ENCODE measurements at places on chromosomes 7 and 10. TPM values are rescaled to one million over a fixed set of nuclear protein-coding genes. Genes with fewer than 3 reads are reported as not detected.

Gene NUTM2D
- not detected for total RNA-seq

Gene TMEM184A
- total RNA-seq, result 25.7 TPM

Gene PRKRIP1
- total RNA-seq, result 30.3 TPM

Gene TRIM50
- total RNA-seq, result 27.7 TPM

DNA sequence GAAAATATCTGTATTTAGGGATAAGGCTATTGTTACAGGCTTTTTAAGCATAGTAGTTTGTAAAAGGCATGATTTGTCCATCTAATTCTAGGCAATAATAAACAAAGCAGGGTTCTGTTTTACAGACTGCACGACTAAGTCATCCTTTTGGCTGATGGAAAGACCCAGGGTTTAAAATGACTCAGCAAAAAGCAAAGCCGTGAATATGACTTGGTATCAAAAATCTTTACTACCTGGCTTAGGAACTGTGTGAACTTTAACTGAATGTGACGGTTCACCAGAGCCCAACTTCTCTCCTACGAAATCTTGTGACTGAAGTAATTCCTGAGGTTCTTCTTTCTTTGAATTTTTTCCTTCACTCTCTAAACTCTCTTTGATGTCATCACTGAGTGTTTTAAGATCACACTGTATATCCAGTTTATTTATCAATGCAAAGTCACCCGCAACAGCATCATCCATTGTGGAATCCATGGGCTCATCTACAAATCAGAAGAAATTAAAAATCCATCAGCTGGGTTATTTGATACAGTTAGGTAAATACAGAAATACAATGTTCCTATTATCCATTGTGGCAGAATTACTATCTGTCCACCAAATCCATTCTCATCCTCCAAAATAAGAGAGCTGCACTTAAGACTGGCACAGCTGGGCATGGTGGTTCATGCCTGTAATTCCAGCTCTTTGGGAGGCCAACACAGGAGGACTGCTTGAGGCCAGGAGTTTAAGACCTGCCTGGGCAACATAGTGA lies 17.0 kb downstream of the ATE1 start:
- H3K36me3 ChIP-seq, result peaks cover 73% of the 10 kb centered on the region
- no peak overlapping the region for H3K27ac ChIP-seq
- no peaks in the 10 kb centered on the region for H3K27me3 ChIP-seq
- H3K4me1 ChIP-seq, result no peaks in the 10 kb centered on the region
- H3K4me3 ChIP-seq, result no peak overlapping the region
- DNase-seq, result no peak

DNA sequence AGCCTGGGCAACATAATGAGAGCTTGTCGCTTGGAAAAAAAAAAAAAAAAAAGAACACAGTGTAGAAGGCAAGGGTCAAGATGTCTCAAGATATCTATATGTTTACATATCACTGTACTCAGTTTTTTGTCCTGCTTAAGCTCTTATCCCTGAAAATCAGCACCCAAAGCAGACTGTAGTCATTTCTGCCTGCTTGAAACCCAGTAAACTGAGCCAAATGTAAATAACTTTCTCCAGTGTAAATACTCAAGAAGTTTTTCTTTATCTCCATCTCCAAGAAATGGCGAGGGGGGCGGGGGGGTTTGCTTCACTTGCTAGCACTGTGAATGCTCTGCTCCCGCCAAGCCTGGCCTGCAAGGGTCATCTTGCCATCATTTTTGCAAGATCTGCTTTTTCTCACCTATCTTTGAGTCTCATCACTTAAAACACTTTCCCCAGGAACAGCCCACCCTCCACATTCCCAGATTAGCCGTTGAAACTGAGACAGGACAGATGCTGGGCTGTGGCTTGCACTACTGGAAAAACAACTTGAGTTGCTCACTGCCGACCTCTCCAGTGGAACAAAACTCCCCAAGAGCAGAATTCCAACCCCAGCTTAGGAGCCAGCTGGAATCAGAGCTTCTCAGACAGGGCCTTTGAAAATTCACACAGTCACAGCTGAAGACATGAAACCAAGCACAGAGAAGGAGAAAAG lies 54.6 kb downstream of the AFAP1L2 start:
- no peak for DNase-seq
- H3K4me1 ChIP-seq, result peaks cover 27% of the 10 kb centered on the region
- no peak overlapping the region for H3K4me3 ChIP-seq
- no peak overlapping the region for H3K27ac ChIP-seq
- no peaks in the 10 kb centered on the region for H3K27me3 ChIP-seq

DNA sequence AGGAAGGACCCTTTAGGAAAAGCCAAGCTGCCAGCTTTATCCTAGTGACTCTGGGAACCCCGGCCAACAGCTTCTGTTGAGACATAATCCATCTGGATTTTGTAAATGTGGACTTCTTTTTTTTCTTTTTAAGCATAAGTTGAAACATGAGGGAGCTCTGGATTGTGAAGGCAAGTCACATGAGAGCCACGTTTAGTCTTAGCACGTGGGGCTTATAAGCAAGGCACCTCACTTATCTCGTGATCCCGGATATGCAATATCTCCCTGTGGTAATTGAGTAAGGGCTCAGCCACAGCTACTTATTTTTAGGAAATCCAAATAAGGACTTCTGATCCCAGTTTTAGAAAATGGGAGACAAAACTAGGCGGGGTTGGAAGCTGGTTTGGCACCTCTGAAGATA lies 111.2 kb upstream of the PTN start:
- DNase-seq, result no peak
- H3K27ac ChIP-seq, result no peak overlapping the region
- no peaks in the 10 kb centered on the region for H3K4me1 ChIP-seq
- no peaks in the 10 kb centered on the region for H3K27me3 ChIP-seq

DNA sequence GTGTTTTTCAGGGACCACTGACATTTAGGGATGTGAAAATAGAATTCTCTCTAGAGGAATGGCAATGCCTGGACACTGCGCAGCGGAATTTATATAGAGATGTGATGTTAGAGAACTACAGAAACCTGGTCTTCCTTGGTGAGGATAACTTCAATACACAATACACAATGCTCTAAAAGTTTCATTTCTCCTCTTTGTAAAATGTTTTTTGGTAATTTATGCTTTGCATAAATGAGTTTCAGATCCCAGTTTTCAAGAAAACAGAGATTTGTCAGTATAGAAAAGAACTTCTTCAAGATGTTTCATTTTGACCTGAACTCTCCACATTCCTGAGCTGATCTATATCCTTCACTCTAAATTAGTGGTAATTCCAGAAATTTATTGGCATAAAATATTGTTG lies 14.2 kb downstream of the ZNF92 start:
- no peaks in the 10 kb centered on the region for H3K27me3 ChIP-seq
- H3K36me3 ChIP-seq, result peaks cover 34% of the 10 kb centered on the region
- no peaks in the 10 kb centered on the region for H3K4me1 ChIP-seq
- no peak overlapping the region for H3K27ac ChIP-seq
- DNase-seq, result no peak
- H3K4me3 ChIP-seq, result no peak overlapping the region

DNA sequence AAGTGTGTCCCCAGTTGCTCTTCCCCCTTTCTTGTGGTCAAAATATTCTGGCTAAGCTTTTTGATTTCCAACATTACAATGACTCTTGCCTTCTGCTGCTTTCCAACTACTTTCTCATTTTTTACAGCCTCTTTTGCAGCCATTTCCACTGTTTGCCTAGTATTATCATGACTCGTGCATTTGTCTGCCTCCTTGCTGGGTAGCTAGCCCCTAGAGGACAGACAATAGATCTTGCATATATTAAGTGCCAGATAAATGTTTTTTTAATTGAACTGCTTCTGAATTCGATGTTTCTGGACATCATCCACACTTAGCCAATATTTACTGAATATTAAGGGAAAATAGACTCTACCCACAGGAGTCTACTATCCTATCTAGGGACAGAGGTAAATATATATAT lies 124.5 kb downstream of the POU6F2 start:
- no peak overlapping the region for H3K27ac ChIP-seq
- no peaks in the 10 kb centered on the region for H3K4me1 ChIP-seq
- DNase-seq, result no peak
- no peaks in the 10 kb centered on the region for H3K36me3 ChIP-seq
- no peaks in the 10 kb centered on the region for H3K27me3 ChIP-seq

- no peaks in the 10 kb centered on the region for H3K36me3 ChIP-seq
- no peaks in the 10 kb centered on the region for H3K27me3 ChIP-seq
- DNase-seq, result peak; percentile 19
Observed at GRCh38 chr7:95972523-95972922, 200.2 kb downstream of the DYNC1I1 start.

GRCh38 chr10:126214679-126215078 lies 173.6 kb downstream of the ADAM12 start:
- H3K4me1 ChIP-seq, result no peaks in the 10 kb centered on the region
- no peak for DNase-seq
- no peak overlapping the region for H3K4me3 ChIP-seq
- no peaks in the 10 kb centered on the region for H3K27me3 ChIP-seq

- H3K4me3 ChIP-seq, result no peak overlapping the region
- peak overlapping the region; percentile 76 for H3K27ac ChIP-seq
- peak; percentile 58 for DNase-seq
- peaks cover 40% of the 10 kb centered on the region for H3K4me1 ChIP-seq
Observed at GRCh38 chr7:151796091-151796870, 80.6 kb downstream of the PRKAG2 start.

DNA sequence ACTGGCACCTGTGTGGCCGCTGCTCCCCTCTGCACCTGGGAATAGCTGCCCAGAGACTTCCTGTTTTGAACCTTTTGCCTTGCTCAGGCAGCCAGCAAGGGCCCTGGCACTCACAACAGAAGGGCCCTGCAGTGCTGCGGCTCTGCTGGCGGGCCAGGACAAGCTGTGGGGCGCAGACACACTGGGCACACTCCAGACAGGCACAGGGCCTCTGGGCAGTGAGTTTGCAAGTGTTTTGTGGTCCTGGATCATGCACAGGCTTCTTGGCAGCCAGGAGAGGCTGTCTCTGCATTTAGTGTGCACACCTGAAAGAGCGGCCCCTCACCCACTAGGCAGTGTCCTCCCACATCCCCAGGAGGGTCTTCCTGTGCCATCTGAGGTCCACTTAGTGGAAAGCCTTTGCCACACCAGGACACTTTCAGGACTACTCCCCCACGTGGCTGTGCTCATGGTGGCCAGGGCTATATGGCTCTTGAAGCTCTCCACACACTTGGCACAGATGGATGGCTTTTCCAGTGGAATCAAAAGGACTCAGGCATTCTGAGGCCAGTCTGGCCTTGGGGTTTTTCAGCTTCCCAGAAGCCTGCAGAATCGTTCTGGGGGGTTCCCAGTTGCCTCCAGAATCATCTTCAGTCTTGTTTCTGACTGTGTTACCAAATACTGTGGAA lies 5.0 kb upstream of the ATP6V0E2 start:
- DNase-seq, result no peak
- no peak overlapping the region for H3K27ac ChIP-seq
- no peaks in the 10 kb centered on the region for H3K27me3 ChIP-seq
- H3K4me1 ChIP-seq, result peaks cover 11% of the 10 kb centered on the region
- no peak overlapping the region for H3K4me3 ChIP-seq
- H3K36me3 ChIP-seq, result peaks cover 7% of the 10 kb centered on the region

- no peaks in the 10 kb centered on the region for H3K27me3 ChIP-seq
- H3K36me3 ChIP-seq, result no peaks in the 10 kb centered on the region
- H3K27ac ChIP-seq, result no peak overlapping the region
- no peak overlapping the region for H3K4me3 ChIP-seq
- H3K4me1 ChIP-seq, result peaks cover 16% of the 10 kb centered on the region
Observed at GRCh38 chr10:60135020-60135419, 228.7 kb upstream of the CCDC6 start.

DNA sequence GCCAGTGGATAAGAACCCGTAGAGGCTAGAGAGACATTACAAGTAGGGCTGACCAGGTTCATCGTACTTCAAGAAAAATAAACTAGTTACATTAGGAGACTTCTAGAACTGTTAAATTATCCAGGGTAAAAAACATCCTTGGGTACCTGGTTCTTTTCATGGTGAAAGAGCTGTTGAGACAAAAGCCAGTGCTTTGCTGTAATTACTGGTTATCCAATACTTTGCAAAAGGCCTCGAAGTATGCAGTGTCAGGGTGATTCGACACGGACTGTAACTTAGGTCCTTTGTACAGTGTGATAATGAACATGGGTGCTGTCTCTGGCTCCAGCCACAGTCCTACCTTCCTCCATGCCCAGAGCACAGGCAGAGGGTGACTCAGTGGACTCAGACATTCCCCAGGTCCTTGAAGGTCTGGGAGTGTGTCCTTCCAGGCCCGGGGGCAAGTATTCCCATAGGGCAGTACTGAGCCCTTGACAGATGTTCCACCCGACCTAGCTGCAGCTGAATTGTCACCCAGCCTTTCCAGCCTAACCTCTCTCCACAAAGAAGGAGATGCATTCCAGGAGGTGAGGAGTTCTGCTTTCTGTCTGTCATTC lies 123.6 kb upstream of the TMEM72 start:
- H3K27me3 ChIP-seq, result no peaks in the 10 kb centered on the region
- H3K4me3 ChIP-seq, result no peak overlapping the region
- H3K4me1 ChIP-seq, result no peaks in the 10 kb centered on the region
- DNase-seq, result no peak

- no peaks in the 10 kb centered on the region for H3K36me3 ChIP-seq
- H3K27ac ChIP-seq, result no peak overlapping the region
- H3K27me3 ChIP-seq, result no peaks in the 10 kb centered on the region
- no peak for DNase-seq
- no peak overlapping the region for H3K4me3 ChIP-seq
Observed at GRCh38 chr7:112018305-112019030, 187.7 kb downstream of the DOCK4 start.

DNA sequence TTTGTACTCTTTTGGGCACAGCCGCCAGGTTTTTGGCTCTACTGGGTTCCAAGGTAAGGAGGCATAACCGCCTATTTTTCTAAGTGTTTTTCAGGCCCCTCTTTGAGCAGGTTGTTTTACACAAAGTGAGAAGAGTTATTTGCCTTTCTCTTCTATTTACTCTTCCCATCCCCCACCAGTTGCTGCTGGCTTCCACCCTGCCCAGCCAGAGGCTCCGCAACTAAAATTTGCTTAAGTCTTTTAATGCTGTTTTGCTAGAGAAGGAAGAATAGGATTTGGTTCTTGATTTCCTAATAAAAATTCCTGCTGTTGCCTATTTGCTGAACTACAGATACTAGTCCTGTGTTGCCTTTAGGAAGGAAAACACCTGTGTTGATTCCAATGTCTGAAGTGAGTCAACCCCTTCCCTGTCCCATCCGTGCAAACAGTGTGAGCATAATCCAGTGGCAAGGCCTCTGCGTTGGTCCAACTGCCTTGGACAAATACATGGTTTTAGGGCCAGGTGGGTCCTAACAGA lies 1.9 kb downstream of the PLA2G12B start:
- no peaks in the 10 kb centered on the region for H3K4me1 ChIP-seq
- no peaks in the 10 kb centered on the region for H3K36me3 ChIP-seq
- no peaks in the 10 kb centered on the region for H3K27me3 ChIP-seq
- H3K4me3 ChIP-seq, result no peak overlapping the region

- DNase-seq, result no peak
- no peak overlapping the region for H3K4me3 ChIP-seq
- no peaks in the 10 kb centered on the region for H3K4me1 ChIP-seq
- H3K36me3 ChIP-seq, result no peaks in the 10 kb centered on the region
- H3K27me3 ChIP-seq, result no peaks in the 10 kb centered on the region
Observed at GRCh38 chr7:50166997-50167965, 74.2 kb upstream of the ZPBP start.

Data from stomach (tissue), 19 donors.